Stimulated activated CD8-positive, alpha-beta memory T cell treated with anti-CD3 and anti-CD28 coated beads, Interleukin-7, amount 100 ng/mL, for 1 hour (primary cell): ENCODE measurements at places on chromosomes 4 and X.

- DNase-seq = no peak
These were observed 70.9 kb downstream of the PDHA2 start for GRCh38 chr4:95910749-95911148.

DNA sequence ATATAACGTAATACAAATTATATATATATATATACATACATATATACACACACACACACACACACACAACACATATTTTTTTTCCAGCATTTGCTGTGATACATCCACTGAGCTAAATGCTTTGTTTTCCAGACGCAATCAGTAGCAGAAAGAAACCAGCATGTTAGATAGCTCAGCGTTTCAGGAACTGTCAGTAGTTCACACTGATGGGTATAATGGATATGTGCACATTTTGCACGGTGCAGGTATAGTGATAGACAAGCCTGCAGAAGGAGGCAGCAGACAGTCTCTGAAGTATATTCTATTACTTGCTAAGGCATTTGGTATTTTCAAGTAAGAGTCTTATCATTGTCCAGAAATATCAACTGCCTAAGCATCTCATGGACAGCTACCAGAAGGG, 741.6 kb upstream of the HS3ST1 start:
- no peak for DNase-seq

DNA sequence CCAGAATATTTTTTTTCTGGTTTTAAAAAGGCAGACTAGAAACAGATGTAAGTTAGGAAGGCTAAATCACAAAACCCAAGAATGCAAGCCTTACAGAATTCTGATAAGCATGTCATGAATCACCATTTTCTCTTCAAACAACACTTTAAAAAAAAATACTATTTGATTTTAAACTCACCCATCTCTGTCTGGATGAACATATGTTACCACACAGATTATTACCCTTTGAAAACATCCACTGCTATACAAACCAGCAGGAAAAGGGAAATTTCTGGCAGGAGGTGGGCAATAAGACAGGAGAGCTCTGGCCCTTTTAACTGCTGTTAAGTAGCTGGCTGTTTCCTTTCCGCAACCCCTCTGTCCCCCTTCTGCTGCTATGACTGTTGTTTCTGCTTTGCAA, 317.7 kb upstream of the NOCT start:
- DNase-seq = no peak

- DNase-seq = no peak
These were observed 221.0 kb upstream of the GPRIN3 start for GRCh38 chr4:89528526-89529133.

DNA sequence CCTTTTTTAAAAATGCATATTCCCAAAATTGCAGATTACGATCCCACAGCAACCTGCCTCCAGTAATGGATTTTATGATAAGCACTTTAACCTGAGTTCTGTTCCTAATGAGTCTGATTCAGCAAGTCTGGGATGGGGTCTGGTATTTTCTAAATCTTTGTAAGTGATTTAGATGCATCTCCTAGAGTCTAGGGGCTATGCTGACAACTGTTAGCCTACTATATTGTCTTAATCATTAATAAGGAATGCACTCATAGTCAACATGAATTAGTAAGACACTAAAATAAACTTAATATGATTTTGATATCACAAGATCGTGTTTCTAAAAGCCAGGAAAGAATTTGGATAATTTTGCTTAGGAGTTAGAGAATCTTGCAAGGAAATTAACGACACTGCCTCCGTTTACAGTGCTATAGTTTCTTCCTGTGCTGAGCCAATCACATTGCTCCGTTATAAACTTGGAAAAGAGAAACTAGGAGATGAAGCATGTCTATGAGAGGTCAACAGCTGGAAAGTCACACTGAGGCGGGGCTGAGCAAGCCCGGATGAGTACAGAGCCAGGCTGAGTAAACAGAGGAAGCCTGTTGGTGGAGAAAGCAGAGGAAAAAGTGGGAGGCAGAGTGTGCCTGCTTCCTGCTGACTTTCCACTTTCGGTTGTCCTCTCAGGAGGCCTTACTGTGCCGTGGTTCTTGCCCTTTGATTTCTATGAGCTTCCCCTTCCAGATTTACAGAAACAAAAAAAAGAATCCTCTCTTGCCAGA, 5.4 kb downstream of the SCARB2 start:
- DNase-seq = no peak

DNA sequence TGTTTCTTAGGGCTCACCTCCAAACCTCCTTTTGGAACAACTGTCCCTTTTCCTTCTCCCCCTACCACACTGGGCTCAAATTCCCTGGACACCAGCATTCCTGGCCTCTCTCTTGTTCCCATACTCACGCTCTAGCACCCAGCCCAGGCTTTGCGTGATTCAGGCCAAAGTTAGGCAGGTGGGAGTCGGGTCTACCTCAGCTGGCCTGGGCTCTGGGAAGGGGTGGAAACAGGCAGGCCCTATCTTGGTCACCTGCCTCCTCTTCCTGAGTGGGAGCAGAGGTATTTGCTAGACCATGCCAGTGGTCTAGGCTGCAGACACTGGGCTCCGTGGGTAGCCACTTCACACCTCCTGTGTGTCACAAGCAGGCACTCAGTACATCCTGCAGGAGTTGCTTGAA, 211.1 kb upstream of the MAMLD1 start:
- DNase-seq = no peak

GRCh38 chr4:5267408-5267807, 216.1 kb downstream of the STK32B start:
- DNase-seq = no peak

- no peak for DNase-seq
These were observed 108.8 kb downstream of the SPRY1 start for GRCh38 chr4:123505095-123506010.

GRCh38 chrX:11683057-11683456, 17.3 kb upstream of the ARHGAP6 start:
- no peak for DNase-seq

DNA sequence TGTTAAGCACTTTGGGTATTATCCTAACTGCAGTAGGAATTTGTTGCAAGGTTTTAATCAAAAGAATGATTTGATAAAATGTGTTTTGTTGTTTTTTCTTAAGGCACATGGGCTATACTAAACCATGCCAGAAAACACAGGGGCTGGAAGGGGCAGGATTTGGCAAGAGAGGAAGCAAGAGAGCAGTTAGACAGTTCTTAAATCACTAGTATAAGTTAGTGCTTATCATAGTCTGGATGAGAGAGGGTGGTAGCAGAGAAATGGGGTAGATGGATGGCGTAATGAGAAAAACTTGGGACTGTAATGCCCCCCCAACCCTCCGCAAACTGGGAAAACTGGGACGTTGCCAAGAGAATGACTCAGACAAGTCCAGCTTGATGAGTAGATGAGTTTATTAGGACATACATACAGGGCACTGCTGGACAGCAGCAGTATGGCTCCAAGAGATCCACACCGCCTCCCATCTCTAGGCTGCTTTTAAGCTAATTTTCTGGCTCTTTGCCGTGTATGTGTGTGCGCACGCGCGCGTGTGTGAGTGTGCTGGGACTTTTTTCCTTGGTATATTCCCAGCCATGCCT, 151.5 kb downstream of the PDLIM5 start:
- no peak for DNase-seq

DNA sequence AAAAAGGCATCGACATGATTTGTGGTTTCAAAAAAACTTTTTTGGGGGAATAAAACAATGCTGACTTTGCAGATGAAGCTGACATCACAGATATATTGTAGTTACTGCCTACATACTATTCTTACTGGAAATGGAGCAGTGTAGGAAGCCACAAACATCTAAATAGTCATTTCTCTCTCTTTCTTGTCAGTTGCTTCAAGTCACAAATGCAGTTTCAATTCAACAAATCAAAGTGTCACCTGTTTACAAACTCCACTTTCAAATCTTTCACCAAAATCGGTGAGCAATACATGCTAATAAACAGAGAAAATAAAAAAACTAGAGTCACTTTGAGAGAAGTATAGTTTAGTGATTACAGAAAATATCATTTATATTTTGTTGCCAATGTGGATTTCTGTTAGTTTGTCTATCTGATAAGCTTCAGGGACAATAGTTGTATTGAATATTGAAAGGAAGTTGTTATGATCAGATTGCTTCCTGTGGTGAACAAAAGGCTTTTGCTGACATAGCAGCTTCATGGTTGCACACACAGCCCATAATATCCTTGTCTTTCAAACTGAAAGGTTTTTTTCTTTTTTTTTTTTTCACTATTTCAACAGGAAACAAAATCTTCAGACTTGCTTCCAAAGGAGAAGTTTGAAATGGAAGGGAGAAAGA, 49.7 kb upstream of the PTPN13 start:
- no peak for DNase-seq

DNA sequence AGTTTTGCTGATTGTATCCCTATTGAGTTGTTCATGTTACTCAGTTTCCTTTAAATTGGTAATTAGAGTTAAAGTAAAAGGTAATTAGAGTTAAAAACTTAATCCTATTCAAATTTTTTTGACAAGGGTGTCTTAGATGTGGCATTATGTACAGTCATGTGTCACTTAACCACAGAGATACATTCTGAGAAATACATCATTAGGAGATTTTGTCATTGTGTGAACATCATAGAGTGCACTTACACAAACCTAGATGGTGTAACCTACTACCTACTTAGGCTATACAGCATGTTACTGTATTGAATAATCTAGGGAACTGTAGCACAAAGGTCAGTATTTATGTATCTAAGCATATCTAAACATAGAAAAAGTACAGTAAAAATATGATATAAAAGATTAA, 39.2 kb downstream of the BEX3 start:
- DNase-seq = no peak

DNA sequence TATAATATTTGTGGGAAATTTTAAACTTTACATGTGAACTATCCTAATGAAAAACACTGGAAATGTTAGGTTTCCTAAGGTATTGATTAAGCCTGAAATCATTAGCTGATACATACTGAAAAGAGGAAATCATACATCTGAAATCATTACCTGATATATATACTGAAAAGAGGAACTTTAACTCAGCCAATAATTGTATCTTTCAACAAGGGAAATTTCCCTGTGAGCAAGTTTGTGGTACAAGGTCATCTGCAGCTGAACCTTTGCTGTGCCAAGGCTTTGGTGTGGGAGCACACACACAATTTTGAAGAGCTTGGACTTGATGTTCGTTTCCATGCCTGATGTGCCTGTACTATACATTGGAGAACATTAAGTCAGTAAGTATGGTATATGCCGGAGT, 131.9 kb upstream of the USP9X start:
- no peak for DNase-seq

- no peak for DNase-seq
These were observed 132.6 kb downstream of the FHIP1A start for GRCh38 chr4:151541389-151542071.

GRCh38 chr4:57607566-57608180, 497.5 kb upstream of the IGFBP7 start:
- no peak for DNase-seq
